ENCODE measurements at places on chromosomes 1 and 21.

- no peak for DNase-seq
Measured at GRCh38 chr1:10714337-10715114, 81.9 kb downstream of the CASZ1 start.

- DNase-seq = no peak
Measured at GRCh38 chr21:29091033-29091432, 17.6 kb upstream of the CCT8 start.

DNA sequence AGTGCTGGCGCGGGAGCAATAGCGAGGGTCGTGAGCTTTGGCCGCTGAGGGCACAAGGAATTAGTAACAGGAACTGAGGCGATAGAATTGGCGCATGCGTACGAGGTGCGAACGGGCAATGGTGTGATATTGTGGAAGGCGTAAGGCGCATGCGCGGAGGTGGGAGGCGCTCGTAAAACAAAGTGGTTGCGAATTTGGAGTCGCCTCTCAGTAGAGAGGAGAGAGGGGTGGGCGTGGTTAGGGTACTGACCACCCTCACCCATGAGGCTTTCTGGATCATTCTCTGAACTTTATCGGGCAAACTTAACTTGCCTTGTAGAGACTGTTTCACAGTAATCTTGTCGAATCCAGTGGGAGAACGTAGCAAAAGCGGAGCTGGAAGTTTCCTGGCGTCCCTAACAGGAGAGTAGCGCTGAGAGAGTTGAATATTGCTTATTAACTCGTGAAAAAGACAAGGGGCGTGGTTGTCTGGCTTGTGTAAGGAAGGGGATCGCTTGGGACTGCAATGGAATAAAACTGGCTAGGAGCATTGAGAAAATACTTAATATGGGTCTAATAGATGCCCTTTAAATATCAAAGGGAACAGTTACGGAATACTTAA is 427 bp downstream of the CKS1B start:
- DNase-seq = peak; percentile 92

DNA sequence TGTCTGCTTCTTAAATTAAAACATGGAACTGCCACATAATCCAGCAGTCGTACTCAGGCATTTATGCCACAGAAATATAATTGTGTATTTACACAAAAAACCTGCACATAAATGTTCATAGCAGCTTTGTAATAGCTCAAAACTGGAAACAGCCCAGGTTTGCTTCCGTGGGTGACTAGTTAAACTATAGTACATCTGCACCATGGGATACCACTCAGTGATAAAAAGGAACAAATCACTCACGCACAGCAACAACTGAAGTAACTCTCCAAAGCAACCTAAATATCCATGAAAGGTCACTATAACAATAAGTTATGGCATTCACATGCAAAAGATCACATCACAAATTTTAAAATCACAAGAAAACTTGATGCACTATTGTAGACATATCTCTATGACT is 64.4 kb downstream of the KCNT2 start:
- DNase-seq = no peak

- peak; percentile 19 for DNase-seq
Measured at GRCh38 chr1:2554621-2555387, 1.4 kb upstream of the TNFRSF14 start.

DNA sequence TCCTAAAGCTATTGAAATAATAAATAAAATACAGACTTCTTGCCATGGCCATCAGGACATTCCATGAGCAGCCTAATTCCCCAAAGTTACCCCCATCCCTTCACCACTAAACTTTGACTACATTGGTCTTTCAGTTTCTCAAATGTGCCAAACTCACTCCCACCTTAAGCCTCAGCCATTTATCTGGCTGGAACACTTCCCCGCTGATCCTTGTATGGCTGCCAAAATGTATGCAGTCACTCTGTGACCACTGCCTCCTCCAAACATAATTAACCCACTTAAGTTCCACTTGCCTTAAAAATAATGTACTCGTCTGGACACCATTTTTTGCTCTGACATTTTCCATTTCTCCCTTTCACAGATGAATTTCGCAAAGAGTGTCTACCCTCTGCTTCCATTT is 407.4 kb downstream of the NTNG1 start:
- DNase-seq = no peak

GRCh38 chr1:203291201-203292096 is 13.9 kb upstream of the BTG2 start:
- DNase-seq = no peak

GRCh38 chr1:26112407-26112775 is 767 bp downstream of the PDIK1L start:
- peak; percentile 4 for DNase-seq

GRCh38 chr1:172399756-172400721 is 20.4 kb upstream of the C1orf105 start:
- DNase-seq = no peak

- no peak for DNase-seq
Measured at GRCh38 chr1:208201229-208201628, 43.0 kb downstream of the PLXNA2 start.

GRCh38 chr1:4561205-4561604 is 93.2 kb upstream of the AJAP1 start:
- no peak for DNase-seq

- DNase-seq = no peak
Measured at GRCh38 chr1:191890433-191891088, 267.7 kb upstream of the RGS18 start.

- no peak for DNase-seq
Measured at GRCh38 chr21:38334866-38335265, 78.1 kb downstream of the KCNJ15 start.

Data from stimulated activated naive CD4-positive, alpha-beta T cell treated with Interleukin-2 at 50 U/mL for 16 hours (primary cell).